Activated CD4-positive, alpha-beta T cell treated with anti-CD3 and anti-CD28 coated beads, Interleukin-2, Interleukin-6, amounts not matched to agents 100 ng/mL and 50 ng/mL, durations not matched to agents 16 hours and 8 hours (primary cell): ENCODE measurements at places on chromosomes 12 and 14.

- no peak for DNase-seq
Measured at GRCh38 chr12:65522956-65523860, 244.7 kb downstream of the MSRB3 start.

DNA sequence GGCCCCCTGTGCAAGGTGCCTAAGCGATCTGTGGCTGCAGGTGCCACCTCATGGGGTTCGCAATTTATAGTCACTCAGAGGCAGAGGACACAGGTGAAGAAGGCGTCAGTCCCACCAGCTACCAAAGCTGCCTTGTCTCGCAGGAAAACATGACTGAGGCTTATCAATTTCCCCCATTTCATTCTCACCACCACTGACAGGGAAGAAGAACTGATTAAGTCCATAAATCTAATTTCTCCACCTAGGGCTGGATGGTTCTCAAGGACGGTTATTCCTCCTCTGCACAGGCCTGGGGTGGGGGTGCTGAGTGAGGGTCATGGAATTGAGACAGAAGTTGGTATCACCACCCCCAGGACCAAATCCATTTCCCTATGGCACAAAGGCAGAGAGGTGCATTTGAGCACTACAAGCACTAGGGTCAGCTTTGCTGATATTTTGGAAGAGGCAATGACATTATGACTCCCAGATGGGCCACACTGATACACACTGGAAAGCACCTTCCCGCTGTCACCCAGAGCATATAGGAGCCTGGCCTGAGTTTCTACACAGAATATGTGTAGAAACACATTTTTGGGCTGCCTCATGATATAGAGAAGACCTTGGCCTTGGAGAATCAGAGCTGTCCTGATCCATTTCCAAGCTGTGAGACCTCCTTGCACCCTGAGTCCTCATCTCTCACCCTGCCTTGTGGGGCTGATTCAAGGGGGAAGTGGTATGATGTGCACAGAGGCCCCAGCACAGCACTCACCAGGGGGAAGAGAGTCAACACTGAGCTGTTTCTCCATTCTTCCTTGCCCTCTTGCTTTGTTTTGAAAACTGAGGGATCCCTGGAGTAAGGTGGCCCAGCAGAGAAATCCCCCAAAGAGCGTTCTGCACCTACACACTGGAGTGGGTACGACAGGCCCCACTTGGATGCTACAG, 59.4 kb downstream of the PITPNM2 start:
- DNase-seq: no peak

GRCh38 chr12:128236525-128236924, 30.4 kb upstream of the TMEM132C start:
- no peak for DNase-seq

DNA sequence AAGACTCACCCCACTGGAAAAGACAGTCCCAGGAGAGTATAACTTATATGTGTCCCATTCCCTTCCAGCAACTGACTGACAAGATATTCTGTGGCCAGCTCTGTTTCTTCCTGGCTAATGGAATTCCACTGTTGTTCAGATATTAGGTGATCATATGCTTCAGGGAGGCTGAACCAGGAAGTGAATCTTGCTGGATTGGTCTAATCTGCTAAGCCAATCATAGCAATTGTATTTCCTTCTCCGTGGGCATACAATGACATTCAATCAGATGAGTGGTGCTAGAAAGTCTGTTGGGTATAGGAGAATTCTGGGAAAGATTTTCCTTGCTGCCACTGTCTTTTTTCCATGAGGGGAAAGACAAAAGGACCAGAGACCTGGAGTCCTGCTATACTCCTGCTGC, 12.1 kb downstream of the PYGL start:
- DNase-seq: no peak

DNA sequence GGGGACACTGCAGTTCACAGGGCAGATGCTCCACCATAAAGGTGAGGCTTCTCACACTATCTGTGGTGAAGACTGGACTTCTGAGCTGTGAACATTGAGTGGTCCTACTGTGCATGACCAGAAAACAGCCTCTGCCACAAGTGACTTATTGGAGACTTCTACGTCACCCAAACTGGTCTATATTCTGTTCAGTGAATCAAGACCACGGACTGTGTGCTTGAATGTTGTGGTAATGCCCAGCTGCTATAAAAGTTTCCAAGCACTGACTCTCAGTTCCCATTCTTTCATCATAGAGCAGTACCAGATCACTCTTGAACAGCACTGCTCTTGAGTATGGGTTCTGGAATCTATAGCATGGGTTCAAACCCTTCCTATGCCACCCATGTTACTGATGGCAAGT, 4.8 kb upstream of the PLEK2 start:
- DNase-seq: no peak

DNA sequence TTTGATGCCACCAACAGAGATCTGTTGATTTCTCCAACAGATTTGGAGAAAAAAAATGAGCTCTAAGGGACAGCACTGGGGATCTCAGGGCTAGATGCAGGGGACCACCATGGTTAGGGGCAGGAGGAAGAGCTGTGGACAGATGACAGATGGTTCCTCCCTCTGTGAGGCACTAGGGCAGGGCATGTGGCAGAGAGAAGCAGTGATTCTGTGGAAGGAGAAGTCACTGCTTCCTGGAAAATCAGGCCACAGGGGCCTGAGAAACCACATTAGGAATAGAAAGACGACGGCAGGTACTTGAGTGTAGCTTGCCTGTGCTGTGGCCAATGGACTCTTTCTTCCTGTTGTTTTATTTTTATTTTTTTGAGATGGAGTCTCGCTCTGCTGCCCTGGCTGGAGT, 24.9 kb upstream of the TMED2 start:
- no peak for DNase-seq

GRCh38 chr14:88380405-88380804, 5.1 kb upstream of the SPATA7 start:
- no peak for DNase-seq

GRCh38 chr14:103164006-103164405, 40.7 kb downstream of the TNFAIP2 start:
- DNase-seq: no peak
